ENCODE measurements at places on chromosomes 2 and 18. TPM values are rescaled to one million over a fixed set of nuclear protein-coding genes. Genes with fewer than 3 reads are reported as not detected.
A peak's percentile ranks its signal among the peaks of the same experiment; 100 is the strongest.

- H3K4me3 ChIP-seq: no peak overlapping the region
- no peak overlapping the region for H3K27ac ChIP-seq
- no peak for DNase-seq
- no peaks in the 10 kb centered on the region for H3K27me3 ChIP-seq
Measured at GRCh38 chr18:69804776-69805501, 142.7 kb downstream of the CD226 start.

- no peaks in the 10 kb centered on the region for H3K36me3 ChIP-seq
- no peak overlapping the region for H3K4me3 ChIP-seq
- H3K27me3 ChIP-seq: no peaks in the 10 kb centered on the region
- H3K27ac ChIP-seq: no peak overlapping the region
- no peak for DNase-seq
- H3K4me1 ChIP-seq: no peaks in the 10 kb centered on the region
Measured at GRCh38 chr2:1541040-1541439, 127.8 kb downstream of the TPO start.

DNA sequence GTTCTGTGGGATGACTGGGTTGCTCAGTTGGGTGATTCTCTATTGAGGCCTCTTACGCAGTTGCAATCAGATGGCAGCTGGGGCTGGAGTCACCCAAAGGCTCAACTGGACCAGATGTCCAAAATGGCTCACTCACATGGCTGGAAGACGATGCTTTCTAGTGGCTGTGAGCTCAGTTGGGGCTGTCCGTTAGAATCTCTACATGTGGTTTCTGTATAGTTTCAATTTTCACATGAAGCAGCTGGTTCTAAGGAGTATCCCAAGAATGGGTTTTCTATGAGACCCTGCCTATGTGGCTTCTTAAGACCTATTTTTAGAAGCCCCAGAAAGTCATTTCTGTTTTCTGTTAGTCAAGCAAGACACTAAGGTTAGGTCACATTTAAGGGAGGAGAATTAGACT lies 4.4 kb downstream of the XRCC5 start:
- H3K27me3 ChIP-seq: no peaks in the 10 kb centered on the region
- no peak for DNase-seq
- H3K36me3 ChIP-seq: peaks cover 61% of the 10 kb centered on the region
- H3K4me1 ChIP-seq: peaks cover 85% of the 10 kb centered on the region

- DNase-seq: no peak
- H3K27me3 ChIP-seq: no peaks in the 10 kb centered on the region
- no peak overlapping the region for H3K4me3 ChIP-seq
- H3K36me3 ChIP-seq: peaks cover 41% of the 10 kb centered on the region
- no peak overlapping the region for H3K27ac ChIP-seq
- no peaks in the 10 kb centered on the region for H3K4me1 ChIP-seq
Measured at GRCh38 chr2:216447293-216447692, 35.0 kb downstream of the SMARCAL1 start.

DNA sequence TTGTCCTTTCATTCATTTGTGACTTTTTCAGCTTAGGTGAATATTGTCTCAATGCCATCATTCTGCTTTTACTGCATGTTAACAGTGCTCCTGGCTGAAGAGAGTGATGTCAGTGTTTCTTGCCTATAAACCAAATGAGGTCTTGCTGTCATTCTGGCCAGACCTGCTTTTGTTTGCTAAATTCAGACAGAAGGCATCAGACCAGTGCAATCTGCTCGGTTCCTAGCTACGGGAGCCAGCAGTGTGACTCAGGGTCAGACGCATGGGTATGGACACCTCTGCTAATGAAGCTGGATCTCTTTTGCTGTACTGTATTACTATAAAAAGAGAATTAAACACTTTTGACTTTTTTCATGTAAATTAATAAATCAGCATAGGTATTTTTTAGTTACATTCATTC lies 178.9 kb downstream of the TMEM182 start:
- no peaks in the 10 kb centered on the region for H3K36me3 ChIP-seq
- no peaks in the 10 kb centered on the region for H3K27me3 ChIP-seq
- no peaks in the 10 kb centered on the region for H3K4me1 ChIP-seq
- H3K4me3 ChIP-seq: no peak overlapping the region
- H3K27ac ChIP-seq: no peak overlapping the region

GRCh38 chr2:193943406-193943960 lies 1713.5 kb upstream of the SLC39A10 start:
- H3K27ac ChIP-seq: no peak overlapping the region
- DNase-seq: no peak
- no peak overlapping the region for H3K4me3 ChIP-seq
- H3K27me3 ChIP-seq: no peaks in the 10 kb centered on the region
- no peaks in the 10 kb centered on the region for H3K36me3 ChIP-seq

DNA sequence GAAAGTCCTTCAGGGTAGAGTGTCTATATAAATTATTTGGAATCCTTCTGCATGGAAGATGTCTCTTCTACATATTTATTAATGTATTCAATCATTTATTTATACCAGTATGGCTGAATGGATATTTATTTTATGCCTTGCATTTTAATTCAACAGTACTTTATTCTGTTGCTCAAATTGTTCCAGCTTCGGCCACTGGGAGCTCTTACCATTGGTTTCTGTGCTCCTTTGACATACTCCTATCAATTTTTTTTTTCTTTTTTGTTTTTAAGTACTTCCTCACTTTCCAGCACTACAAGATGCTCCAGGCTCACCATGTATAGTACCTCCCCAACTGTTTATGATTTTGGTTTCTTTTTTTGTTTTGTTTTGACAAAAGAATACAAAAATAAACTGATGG lies 39.4 kb upstream of the WIPF1 start:
- no peaks in the 10 kb centered on the region for H3K36me3 ChIP-seq
- no peak for DNase-seq
- H3K4me3 ChIP-seq: no peak overlapping the region
- H3K27ac ChIP-seq: no peak overlapping the region

GRCh38 chr18:525036-525797 lies 24.7 kb upstream of the COLEC12 start:
- H3K36me3 ChIP-seq: no peaks in the 10 kb centered on the region
- H3K4me3 ChIP-seq: no peak overlapping the region
- H3K27ac ChIP-seq: no peak overlapping the region
- DNase-seq: no peak
- no peaks in the 10 kb centered on the region for H3K27me3 ChIP-seq

DNA sequence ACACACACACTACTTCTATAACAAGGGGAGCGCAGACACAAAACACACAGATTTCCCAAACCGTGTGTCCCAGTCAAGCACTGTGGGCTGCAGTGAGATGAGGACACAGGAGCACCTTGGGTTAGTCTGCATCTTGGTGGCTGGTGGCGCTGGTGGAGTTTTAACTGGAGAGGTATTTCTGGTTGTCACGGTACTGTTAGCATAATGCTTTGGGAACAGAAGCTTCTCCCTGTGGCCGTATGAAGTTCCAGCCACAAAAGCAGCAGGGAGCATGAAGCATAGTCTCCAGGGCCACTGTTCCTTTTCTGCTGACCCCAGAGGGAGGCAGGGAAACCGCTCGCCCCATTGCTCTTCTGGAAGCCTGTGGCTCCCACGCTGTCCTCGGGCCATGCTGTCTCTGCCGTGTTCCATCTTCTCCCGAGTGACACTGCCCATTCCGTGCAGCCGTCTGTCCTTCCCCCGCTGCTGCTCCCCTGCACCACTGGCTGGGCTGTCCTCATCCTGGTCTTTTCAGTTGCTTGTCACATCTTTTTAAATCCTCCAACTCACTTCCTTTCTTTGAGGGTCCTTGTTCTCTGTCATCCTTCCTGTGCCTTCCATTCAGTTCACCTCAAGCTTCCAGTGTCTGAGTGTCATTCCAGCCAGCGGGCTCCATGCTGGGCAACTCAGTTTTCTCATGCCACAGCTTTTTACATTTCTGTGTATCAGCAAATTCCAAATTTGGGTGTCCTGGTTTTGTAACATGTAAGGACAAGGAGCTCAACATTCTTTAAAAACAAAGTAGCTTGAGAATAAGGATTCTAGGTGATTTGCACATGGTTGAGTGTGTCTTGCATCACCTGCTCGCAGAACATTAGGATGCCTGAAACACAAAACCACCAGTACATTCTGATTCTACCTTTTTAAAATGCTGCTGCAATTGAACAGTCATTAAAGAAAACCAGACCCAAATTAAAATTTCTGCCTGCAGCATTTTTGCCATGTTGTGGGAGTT lies 125.0 kb downstream of the MTCL1 start:
- H3K27ac ChIP-seq: no peak overlapping the region
- no peaks in the 10 kb centered on the region for H3K27me3 ChIP-seq

DNA sequence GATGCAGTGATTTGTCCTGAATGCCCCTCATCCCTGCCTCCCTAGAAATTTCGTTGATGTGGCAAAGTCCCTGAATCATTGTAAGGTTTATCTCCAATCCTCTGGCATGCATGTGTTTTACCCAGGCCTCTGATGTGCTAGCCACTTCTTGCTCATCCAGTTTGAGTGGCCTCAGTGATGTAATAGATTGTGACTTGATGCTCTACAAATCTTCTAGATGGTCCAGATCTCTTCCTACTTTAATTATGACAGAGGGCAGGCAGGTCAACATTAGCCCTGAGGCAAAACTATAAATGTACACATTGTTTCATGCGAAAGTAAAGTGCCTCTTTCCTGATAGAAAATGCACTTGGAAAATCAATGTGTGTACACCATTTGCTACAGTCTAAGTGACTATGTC lies 54.5 kb downstream of the LONRF2 start:
- H3K4me1 ChIP-seq: no peaks in the 10 kb centered on the region
- DNase-seq: no peak
- no peaks in the 10 kb centered on the region for H3K27me3 ChIP-seq
- no peaks in the 10 kb centered on the region for H3K36me3 ChIP-seq
- no peak overlapping the region for H3K27ac ChIP-seq

DNA sequence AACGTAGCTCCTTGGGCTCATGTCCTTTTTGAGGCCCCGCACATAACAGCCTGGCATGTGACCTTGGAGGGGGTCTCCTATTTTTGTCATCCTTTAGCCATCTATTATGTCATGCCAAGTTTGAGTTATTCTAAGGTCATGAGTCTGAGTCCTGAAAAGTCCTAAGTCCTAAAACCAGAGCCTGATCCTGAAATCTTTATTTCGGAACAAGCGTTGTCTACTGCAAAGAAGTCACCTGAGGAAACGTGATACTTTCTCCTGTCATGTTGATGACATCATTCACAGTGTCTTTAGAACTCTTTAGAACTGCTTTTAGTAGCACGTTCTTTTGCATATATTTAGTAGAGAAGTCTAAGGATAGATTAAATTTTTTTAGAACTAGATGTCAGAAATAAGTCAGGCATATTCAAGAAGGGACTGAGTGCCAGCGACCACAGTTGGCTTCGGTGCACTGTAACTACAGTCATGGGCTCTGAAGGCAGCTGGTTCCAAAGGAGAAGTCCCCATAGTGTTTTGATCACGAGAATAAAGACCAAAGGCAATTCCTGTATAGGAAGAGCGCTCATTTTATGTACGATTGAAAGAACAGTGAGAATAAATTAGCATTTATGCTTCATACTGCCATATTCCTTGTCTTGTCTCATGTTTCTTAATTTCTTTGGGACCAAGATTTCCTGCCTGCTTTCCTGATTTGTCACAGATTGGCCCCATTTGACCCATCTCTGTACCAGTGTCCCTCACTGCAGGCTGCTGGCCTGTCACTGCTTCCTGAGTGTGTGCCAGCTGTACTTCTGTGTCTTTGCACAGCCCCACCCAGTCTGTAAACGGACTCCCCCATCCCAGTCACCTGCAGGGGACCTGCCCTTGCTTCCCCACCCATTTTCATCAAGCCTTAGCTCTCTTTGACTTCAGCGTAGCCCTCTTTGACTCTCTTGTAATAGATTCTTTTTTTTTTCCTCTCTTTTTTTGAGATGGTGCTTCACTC lies 75.8 kb downstream of the ASAP2 start:
- H3K27ac ChIP-seq: no peak overlapping the region
- DNase-seq: no peak
- H3K4me1 ChIP-seq: no peaks in the 10 kb centered on the region
- H3K36me3 ChIP-seq: no peaks in the 10 kb centered on the region
- H3K4me3 ChIP-seq: no peak overlapping the region
- no peaks in the 10 kb centered on the region for H3K27me3 ChIP-seq

GRCh38 chr2:44398243-44398897 lies 36.6 kb downstream of the CAMKMT start:
- H3K4me1 ChIP-seq: no peaks in the 10 kb centered on the region
- no peak for DNase-seq
- no peak overlapping the region for H3K27ac ChIP-seq
- no peaks in the 10 kb centered on the region for H3K27me3 ChIP-seq

- peak within 1 kb of the TSS; percentile 47 for H3K27ac ChIP-seq
- DNase-seq: peak; percentile 19
- H3K36me3 ChIP-seq: no peaks in the 10 kb centered on the region
- peaks cover 29% of the 10 kb centered on the region for H3K27me3 ChIP-seq
Measured at GRCh38 chr2:72887032-72887739, at the start of gene SPR. SPR (plus strand) TSS chr2:72887408; CDS start chr2:72887433, 25 bp downstream.

DNA sequence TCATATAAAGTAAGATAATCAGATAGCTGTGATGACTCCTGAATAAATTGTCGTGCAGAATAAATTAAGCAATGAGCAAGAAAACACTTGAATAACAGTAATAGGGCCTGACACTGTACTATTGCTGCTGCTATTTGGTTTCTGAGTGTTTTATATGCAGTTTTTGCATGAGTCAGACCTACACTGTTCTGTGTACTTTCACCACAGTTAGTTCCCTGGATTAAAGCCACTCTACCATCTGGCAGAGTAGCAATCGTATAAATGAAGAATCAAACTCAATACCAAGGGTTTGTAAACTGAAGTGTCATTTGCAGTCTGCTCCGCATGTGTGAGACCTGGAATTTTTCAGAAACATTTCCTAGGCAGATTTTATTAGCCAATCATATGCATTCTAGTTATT lies 398.6 kb upstream of the CDH7 start:
- DNase-seq: no peak
- H3K27ac ChIP-seq: no peak overlapping the region
- no peak overlapping the region for H3K4me3 ChIP-seq
- H3K27me3 ChIP-seq: no peaks in the 10 kb centered on the region
- no peaks in the 10 kb centered on the region for H3K36me3 ChIP-seq

GRCh38 chr2:54678719-54679118 lies 44.7 kb upstream of the EML6 start:
- H3K4me1 ChIP-seq: peaks cover 10% of the 10 kb centered on the region
- no peaks in the 10 kb centered on the region for H3K27me3 ChIP-seq
- DNase-seq: no peak
- H3K36me3 ChIP-seq: no peaks in the 10 kb centered on the region

DNA sequence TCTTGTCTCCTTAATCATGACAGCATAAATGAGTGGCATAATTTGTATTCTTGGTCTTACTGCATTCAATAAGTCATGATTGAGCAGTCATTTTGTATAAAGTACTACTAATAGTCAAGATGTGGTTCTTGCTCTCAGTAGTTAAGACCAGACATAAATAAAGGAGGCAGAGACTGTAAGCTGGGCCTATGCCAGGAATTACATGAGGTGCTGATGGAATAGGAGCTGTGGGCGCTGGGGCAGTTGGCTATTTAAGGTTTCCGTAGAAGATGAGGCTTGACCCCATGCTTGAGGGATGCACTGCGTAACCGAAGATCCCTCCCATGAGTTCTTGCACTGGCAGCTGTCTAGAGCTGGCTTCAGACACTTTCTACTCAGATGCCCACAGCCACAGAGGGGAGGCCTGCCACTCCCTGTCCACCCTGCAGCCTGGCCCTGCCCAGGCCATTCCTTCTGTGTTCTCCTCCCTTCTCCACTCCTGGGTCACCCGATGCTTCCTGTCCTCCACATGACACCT lies 150.9 kb upstream of the REV1 start:
- H3K4me3 ChIP-seq: no peak overlapping the region
- no peaks in the 10 kb centered on the region for H3K36me3 ChIP-seq
- H3K27me3 ChIP-seq: no peaks in the 10 kb centered on the region
- no peak for DNase-seq
- H3K4me1 ChIP-seq: no peaks in the 10 kb centered on the region
- no peak overlapping the region for H3K27ac ChIP-seq

UGT1A6 gene
- not detected for total RNA-seq

GCKR gene
- total RNA-seq: not detected

L3MBTL4 gene
- total RNA-seq: 0.07 TPM

ACTG2 gene
- not detected for total RNA-seq

CXCR1 gene
- total RNA-seq: not detected

IL1RL1 gene
- 0.22 TPM for total RNA-seq

SLC30A3 gene
- 0.55 TPM for total RNA-seq

PSMA8 gene
- 1.7 TPM for total RNA-seq
